Activated effector memory CD4-positive, alpha-beta T cell treated with Interleukin-2 at 50 U/mL for 16 hours (primary cell): ENCODE measurements at places on chromosomes 16 and 17.

DNA sequence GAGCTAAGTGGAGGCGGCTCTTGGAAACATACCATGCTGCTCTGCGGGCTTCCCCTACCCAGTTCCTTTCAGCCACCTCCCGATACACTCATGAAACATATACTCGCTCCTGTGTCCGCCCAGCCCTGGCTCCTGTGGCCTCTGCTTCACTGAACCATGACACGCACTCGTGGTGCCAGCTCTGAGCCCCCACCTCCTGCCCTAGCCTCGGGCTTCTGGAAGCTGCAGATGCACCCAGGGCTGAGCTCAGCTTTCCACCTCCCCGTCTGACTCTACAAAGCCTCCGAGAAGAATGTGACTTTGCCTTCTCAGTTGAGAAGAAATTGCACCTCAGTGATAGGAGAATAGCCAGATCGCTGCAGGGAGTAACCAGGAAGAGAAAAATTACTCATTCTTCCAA is 11.0 kb downstream of the CALB2 start:
- DNase-seq: no peak

DNA sequence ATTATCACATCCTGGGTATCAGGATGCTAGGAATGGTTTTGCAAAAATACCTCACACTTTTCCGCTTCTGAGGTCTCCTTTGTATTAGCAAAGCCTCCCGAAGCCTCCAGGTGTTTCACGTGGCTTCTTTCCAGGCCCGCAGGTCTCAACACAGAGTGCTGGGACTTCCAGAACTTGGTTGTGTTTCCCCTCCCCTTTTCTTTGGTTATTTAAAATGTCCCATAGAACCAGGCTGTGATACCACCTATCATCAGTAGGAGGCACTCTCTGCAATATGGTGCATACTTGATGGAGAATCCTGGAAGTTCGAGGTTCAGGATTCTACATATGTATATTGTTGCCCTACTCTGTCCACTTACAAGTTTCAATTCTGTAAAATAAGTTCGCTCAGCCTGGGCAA is 28.8 kb downstream of the ATP2C2 start:
- no peak for DNase-seq

DNA sequence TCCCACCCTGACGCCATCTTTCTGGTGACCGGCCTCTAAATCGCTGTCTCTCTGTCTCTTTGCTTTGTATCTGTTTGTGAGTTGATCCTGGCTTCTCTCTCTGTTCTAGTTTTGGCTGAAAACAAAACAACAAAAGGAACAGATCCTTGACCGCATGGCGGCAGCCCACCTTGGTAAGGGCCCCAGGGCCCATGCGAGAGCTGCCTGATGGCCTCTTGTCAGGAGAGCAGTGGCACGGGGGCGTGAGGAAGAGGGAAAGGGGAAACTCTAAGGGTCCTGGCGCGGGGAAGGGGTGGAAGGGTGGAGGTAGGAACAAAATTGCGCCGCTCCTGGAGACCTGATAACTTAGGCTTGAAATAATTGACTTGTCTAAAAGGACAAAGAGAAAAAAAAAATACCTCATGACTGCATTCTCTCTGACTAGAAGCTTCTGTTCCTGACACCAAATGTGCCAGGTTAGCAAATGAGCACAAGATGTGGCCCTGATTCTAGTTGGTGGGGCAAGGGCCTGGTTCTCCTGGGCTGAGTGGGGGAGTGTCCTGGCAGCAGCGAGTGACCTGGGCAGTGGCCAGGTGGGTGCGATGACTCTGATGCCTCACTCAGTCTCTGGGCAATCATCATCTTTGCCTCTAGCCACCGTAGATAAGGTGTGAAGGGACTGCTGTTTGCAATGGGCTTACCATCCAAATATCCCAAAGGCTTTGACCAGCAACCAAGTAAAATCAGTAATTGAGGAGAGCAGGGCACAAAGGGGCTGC is 66.0 kb downstream of the YPEL2 start:
- DNase-seq: no peak

DNA sequence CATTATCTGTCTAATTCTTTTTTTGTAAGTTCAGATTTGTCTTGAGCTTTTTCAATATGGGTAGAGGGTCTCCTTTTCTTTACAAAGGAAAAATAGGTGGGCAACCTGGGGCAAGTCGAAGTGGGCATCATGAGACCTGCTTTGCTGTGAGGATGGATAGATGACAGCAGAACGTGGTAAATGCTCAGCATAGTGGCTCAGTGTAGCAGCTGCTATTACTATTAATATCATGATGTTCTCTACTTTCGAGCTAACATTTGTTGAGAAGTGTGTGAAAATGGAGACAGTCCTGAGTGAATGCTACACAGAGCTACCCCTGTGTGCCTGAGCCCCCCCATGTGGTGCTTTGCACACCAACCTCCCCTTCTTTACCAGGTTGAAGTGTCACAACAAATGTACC is 39.0 kb upstream of the LGALS9 start:
- DNase-seq: no peak

DNA sequence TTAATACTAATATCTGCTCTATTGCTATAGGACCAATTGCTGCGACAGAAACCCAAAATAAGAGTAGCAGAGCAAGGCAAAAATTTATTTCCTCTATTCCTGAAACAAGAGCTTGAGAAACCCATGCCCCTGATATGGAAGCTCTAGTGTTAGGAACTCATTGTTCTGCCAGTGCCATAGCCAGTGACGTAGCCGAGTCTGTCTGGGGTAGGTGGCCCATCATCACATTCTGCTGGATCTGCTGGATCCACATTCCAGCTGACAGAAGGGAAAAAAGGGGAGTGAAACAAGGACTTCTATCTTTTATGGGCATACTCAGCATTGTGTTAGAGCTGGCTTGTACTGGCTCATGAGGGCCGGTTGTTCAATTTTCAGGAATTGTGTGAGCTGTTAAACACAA is 248.9 kb upstream of the MON1B start:
- no peak for DNase-seq
